Retinal pigment epithelial cell (primary cell): ENCODE measurements at places on chromosomes 1 and 21.

- no peak for DNase-seq
These were observed 38.8 kb upstream of the GPR153 start for GRCh38 chr1:6299557-6300165.

GRCh38 chr1:236508593-236509027, 15.2 kb upstream of the LGALS8 start:
- no peak for DNase-seq

- peak; percentile 71 for DNase-seq
These were observed 32.1 kb upstream of the SCYL3 start for GRCh38 chr1:169925505-169926482.

DNA sequence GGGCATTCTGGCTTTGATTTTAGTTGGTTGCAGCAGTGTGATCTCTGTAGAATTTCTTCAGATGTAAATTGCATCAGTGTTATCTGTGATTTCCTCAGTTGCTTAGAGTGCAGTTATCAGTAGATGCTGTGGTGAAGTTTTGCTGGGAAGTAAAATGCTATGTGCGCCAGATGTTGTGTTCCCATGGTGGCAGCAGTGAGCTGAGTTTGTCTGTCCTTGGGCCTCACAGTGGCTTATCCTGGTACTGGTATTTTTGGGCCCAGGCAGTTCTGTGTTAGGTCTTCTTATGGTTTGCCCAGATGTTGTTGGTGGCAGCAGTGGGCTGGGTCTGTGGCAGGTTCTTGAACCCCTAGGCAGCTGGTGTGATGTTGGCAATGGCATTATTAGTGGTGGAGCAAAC, 1242.1 kb downstream of the PLA2G4A start:
- DNase-seq: no peak

GRCh38 chr1:178488393-178488792, 8.4 kb downstream of the CLEC20A start:
- DNase-seq: no peak

DNA sequence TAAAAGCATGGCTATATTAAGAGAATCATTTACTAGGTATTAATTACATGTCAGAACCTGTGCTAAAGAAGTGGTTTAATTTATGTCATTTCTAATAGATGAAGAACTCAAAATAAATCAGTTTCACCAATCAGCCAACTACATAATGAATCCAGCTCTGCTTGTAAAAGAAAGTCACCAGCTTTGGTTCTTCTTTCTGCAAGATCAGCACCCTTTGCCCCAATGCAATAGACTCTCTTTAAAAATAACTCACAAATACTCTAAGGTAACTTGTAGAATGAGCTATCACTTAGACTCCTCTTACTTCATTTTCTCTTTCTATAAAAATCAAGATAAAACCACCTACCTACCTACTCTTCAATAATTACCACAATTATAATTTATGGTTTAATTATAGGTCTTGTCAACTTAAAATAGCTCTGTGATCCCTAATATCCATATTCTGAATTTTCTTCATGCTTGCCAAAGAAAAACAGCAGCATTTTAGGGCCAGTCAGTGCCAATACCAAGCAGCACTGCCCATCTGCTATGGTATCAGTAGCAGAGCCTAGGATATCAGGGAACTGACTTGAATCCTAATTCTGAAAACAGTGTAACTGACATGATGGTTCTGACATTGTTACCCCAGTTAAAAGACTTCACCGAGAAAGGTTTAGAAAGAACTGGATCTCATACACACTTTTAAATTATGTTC, 11.3 kb downstream of the SLC19A2 start:
- no peak for DNase-seq

- no peak for DNase-seq
These were observed 75.3 kb downstream of the FOXJ3 start for GRCh38 chr1:42259739-42260064.

- no peak for DNase-seq
These were observed 74.4 kb downstream of the PTGS2 start for GRCh38 chr1:186605762-186606350.

DNA sequence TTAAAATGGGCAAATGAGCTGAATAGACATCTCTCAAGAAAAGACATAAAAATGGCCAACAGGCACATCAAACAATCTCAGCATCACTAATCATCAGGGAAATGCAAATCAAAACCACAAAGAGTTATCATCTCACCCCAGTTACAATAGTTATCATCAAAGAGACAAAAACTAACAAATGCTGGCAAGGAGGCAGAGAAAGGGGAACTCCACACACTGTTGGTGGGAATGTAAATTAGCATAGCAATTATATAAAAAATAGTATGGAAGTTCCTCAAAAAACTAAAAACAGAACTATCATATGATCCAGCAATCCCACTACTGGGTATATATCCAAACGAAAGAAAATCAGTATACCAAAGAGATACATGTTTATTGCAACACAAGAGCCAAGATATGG, 68.7 kb downstream of the DENND1B start:
- DNase-seq: no peak

DNA sequence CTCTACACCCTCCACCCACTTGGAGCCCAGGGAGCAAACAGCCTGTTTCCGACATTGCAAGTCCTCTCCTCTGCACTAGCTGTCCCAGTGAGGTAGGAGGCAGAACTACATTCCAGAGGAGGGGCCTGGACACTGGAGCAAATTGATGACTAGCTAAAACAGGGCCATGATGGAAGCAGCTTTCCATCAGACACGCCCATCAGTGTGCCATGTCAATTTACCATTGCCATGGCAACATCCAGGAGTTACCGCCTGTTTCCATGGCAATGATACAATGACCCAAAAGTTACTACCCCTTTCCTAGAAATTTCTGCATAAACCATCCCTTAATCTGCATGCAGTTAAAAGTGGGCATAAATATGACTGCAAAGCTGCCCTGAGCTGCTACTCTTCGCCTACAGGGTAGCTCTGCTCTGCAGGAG, 647.1 kb downstream of the PTPRU start:
- DNase-seq: no peak

- no peak for DNase-seq
These were observed 13.2 kb upstream of the ZP4 start for GRCh38 chr1:237903961-237904360.

GRCh38 chr1:241061062-241061461, 295.9 kb downstream of the RGS7 start:
- no peak for DNase-seq

DNA sequence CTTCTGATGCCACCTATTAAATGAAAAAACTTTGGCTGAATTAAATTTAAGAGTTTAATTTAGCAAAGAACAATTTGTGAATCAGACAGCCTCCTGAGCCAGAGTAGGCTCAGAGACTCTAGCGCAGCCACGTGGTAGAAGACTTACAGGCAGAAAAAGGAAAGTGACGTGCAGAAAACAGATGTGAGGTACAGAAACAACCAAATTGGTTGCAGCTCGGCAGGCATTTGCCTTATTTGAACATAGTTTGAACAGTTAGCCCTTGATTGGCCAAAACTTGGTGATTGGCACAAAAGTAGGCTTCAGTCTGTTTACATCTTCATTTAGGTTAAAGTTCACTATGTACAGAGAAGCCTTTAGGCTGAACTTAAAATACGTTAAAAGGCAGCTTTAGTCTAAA, 22.9 kb downstream of the TCP10L start:
- DNase-seq: peak; percentile 24

DNA sequence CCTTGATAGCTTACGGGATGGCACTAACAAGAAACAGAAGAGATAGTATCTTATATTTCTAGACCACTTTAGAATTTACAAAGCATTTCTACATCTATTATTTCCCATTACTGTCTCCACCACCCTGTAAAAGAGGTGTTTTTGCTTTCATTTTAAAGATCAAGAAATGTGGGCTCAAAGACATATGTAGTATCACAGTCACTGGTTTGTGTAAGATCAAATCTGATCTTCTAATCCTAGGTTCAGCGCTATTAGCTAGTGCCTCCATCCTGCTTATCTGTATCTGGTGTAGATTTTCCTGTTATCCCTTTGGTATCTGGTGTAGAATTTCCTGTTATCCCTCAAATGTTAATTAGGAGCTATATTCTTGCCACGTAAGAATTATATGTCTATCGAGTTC, 23.6 kb upstream of the ZRANB2 start:
- no peak for DNase-seq

DNA sequence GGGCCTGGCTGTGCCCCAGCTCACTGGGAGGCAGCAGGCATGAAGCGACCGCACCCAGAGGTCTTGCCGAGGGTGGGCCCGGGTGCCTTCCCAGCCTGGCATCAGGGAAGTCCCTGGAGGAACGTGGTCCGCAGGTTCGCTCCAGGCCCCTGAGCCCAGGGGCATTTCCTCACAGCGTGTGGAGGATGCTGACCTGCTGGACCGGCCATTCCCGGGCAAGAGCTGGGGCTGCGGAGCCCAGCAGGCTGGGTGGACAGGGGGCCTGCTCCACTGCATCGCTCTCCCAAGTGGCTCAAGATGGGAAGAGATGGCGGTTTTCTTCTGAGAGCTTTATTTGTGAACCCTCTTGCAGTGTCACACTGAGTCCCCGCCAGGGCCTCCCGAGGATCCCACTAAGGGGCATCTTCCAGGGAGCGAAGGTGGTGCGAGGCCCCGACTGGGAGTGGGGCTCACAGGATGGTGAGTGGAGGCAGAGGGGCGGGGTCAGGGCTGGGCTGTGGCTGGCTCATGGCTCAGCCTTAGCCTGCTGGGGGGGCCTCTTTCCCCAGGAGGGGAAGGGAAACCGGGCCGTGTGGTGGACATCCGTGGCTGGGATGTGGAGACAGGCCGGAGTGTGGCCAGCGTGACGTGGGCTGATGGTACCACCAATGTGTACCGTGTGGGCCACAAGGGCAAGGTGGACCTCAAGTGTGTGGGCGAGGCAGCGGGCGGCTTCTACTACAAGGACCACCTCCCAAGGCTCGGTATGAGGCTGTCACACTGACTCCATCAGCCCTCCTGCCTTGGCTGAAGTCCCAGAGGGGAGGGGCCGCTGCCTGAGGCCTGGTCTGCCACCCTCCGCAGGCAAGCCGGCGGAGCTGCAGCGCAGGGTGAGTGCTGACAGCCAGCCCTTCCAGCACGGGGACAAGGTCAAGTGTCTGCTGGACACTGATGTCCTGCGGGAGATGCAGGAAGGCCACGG, 7.2 kb upstream of the MMP23B start:
- DNase-seq: no peak
